ENCODE measurements at places on chromosomes 2 and 18.

GRCh38 chr18:23722646-23723045 lies 33.4 kb downstream of the LAMA3 start:
- DNase-seq, result no peak

- DNase-seq, result no peak
These were observed 25.0 kb downstream of the FBXO41 start for GRCh38 chr2:73259276-73259675.

DNA sequence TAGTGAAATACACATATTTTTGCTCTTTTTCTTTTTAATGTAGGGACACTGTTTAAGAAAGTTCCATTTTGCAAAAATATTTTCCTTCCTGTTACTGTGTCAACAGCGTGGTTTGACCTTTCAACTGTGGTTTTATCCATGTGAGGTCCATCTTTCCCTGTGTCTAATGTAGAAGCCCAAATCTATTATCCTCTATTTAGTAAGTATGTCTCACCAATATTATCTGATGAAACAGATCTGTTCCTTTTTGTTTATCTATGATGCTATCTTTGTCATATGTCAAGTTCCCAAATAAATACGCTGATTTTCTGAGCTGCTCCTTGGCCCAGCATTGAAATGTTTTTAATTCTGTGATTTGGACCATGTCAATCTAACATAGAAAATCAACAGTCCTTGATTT lies 3.5 kb upstream of the ARHGAP15 start:
- no peak for DNase-seq

GRCh38 chr2:170214309-170214948 lies 36.5 kb downstream of the MYO3B start:
- no peak for DNase-seq

DNA sequence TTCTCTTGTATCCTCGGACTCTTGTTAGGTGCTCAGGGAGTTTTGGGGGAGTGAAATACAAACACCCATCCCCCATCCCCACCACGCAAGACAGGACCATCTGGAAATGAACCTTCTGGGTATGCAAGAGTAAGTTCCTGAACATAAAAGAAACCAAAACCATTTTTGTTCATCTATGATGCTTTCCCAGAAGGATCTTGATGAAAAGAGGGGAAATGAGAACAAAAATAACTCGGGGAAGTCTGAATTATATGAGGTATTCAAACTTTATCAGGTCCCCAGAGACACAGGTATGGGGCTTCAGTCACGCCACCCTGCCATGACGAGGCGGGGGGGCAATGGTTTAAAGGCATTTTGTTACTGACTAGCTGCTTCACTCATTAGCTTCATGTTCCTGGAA lies 68.6 kb upstream of the DNMT3A start:
- no peak for DNase-seq

DNA sequence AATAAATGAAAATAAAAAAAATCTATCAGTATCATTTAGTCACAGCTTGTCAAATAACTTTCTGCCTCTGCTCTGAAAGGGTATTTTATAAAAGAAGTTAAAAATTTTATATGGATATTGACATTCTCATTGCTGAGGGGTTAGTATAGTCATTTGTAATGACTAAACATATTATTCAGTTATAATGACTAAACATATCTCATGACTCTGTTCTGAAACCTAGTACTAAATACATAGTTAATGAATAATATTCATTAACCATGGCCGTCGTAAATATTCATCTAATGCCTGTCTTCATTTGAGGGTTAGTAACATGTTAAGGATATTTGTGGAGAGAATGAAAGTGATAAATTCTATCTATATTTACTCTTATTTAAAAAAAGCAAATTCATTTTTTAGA lies 69.1 kb upstream of the MAP4K3 start:
- DNase-seq, result no peak

DNA sequence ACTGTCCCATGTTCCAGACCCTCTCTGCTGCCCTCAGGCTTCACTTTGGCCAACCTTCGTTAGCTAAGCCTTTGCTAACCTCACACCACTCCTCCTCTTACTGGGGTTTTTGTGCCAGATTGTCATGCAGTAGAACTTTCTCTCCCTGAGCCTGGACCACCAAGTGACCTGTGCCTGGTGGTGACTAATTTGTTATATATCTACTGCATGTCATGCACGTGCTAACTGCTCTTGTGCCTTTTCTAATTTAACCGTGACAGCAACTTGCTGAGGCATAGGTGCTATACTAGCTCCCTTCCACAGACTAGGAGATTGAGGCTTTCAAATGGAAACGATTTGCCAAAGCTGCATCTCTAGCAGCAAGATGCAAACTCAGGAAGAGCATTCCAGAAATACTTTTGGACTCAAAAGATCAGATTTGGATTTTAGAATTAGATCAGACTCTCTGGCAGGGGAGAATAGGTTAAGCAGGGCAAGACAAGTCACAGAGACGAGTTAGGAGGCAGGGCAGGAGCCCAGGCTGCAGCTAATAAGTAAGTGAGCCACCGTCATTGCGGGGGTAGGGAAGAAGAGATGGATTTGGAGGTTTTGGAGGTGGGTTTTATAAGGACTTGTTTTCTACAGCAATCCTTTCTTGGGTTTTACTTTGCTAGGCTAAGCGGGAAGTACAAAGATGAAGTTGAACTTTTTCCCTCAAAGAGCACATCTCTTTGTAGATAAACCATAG lies 1.8 kb downstream of the PPP1R7 start:
- no peak for DNase-seq

DNA sequence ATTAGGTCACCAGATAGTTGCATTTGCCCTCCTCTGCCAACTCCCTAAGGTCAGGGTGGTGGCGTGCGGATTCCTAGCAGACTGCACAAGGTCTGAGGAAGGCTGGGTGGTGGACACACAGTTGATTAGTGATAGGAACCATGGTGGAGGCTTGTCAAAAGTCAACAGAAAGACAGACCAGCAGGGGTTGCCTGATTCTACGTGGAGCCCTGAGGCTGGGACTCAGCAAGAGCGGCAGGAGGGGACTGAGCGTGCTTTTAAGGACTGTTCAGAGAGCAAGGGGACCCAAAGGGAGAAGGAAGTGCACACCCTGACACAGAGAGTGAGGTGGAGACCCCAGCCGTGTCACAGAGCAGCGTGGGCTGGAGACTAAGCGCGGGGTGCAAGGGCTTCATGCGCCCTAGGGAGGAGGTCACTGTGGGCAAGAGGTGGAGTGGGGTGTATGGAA lies 513.2 kb downstream of the RNF144A start:
- no peak for DNase-seq

DNA sequence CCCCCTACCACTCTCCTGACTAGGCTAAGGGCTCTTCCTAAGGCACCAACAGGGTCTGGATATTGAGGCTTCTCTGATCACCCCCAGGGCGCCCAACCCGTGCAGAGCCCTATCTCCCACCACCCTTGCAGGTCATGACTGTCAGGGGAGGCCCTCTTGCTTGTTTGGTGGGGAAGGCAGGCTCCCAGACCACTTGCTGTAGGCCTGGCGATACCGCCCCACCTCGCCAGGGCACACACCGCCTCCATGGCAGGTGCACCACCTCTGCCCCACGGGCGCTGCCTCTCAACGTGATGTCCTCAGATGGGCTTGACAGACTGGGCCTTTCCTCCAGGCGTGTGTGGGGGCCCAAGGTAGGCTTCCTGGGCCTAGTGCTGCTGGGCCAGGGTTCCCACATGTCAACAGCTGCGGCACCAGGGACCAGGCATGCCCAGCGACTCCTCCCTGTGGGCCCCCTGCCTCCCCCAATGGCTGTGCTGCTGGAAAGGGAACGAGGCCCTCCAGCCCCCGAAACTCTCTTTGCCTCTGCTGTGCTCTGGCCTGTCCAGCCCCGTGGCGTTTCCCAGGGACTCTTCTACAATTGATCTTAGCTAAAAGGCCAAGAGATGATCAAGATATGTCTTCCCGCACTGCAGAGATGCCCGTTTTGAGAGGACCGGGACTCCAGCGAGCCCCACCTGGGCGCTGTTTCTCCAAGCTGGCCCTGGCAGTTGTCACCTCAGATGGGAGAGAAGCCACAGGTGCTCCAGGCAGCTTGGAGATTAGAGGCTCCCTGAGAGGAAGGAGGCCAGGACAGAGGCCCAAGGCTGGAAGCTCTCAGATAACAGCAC lies 7.5 kb downstream of the NPPC start:
- DNase-seq, result no peak

DNA sequence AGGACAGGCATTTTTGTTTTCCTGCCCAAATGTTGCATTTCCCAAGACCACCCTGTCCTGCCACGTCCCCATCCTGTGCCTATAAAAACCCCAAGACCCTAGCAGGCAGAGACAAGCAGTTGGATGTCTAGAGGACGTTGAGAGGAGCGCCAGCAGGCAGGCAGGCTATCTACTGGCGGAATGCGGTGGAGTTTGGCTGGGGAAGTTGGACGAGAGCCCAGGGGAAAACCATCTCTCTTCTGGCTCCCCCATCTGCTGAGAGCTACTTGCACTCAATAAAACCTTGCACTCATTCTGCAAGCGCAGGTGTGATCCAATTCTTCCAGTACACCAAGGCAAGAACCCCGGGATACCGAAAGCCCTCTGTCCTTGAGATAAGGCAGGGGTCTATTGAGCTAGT lies 72.5 kb downstream of the ARL6IP6 start:
- DNase-seq, result no peak

DNA sequence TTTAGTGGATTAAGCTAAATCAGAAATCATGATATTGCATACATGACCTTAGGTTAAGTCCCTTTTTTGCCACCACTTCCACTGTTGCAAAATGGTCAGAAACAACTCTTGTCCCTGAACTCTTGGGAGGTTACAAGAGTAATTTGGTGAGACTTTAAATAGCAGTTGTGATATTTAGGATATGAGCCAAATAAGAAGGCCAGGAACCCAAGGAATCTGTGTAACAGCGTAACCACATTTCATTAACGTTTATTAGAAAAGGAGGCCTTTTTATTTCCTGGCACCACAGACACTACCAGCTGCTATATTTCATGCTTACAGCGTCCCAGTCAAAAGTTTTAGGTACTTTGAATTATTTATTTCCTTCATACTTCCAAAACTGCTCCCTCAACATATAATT lies 268.0 kb downstream of the GPD2 start:
- DNase-seq, result no peak

- no peak for DNase-seq
These were observed 1.2 kb downstream of the CABLES1 start for GRCh38 chr18:23136326-23137096.

GRCh38 chr18:26088487-26088886 lies 1.9 kb downstream of the SS18 start:
- DNase-seq, result no peak

- no peak for DNase-seq
These were observed 19.5 kb downstream of the MARCHF4 start for GRCh38 chr2:216352653-216353270.

- DNase-seq, result no peak
These were observed 3.5 kb upstream of the NCK2 start for GRCh38 chr2:105741174-105741573.

DNA sequence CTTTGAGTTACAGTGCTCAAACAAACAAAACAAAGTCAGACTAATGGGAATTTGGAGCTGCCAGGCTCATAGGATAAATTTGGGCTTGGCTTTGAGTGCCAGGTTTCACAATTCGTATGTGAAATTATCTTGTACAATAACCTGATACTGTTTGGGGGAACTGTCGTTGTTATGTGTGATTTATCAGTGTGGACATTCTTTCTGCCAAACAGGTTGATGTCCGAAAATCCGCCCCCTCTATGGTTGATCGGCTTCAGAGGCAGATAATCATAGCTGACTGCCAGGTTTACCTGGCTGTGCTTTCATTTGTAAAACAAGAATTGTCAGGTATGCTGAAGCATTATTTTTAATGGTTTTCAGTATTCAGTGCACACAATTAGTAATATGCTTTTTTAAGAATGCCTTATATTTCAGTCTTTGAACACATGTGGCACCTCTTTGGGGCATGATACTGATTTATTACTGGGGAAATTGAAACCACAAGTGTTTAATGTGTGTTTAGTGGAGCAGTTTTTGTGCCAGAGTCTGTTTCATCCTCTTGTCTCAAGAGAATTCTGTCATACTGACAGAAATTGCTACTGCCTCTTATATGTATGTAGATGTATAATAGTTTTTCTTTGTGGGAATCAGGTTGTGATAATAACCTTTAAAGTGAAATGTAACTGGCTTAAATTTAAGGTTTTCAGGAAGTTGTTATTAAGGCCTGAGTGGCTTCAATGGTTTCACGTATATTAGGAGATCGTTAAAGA lies 54.6 kb downstream of the TTC39C start:
- DNase-seq, result no peak

All from stimulated activated CD4-positive, alpha-beta T cell treated with anti-CD3 and anti-CD28 coated beads, Interleukin-15, amount 100 ng/mL, for 1 hour (primary cell).